Hindlimb muscle (tissue), 1 donor: ENCODE measurements at places on chromosomes 16 and 17. TPM values are rescaled to one million over a fixed set of nuclear protein-coding genes. Genes with fewer than 3 reads are reported as not detected.

GRCh38 chr16:25523183-25523582 is 168.6 kb upstream of the HS3ST4 start:
- no peak for DNase-seq

DNA sequence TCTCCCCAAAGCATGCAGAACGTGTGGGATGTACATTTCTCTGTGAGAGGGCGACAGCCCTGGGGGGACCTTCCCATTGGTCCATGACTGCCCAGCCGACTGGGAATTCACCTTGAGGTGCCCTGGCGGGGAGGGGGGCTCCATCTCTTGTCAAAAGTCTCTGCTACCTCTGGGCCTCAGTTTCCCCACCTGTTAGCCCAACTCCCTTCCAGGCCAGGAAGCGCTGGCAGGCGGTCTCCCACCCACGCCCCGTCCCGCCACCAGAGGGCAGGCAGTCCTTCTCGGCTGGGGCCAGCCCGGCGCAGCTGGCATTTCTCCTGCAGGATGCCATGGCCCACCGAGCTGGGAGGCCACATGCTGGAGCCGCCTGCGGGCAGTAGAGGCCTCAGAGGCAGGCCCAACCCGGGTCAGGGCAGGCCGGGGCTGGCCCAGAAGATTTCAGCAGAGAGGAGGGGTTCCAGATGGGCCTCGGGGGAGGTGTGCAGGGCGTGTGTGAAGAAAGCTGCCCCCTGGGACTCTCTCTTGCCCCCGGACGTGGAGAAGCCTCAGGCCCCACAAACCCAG is 16.6 kb downstream of the CD7 start:
- peak; percentile 41 for DNase-seq

DNA sequence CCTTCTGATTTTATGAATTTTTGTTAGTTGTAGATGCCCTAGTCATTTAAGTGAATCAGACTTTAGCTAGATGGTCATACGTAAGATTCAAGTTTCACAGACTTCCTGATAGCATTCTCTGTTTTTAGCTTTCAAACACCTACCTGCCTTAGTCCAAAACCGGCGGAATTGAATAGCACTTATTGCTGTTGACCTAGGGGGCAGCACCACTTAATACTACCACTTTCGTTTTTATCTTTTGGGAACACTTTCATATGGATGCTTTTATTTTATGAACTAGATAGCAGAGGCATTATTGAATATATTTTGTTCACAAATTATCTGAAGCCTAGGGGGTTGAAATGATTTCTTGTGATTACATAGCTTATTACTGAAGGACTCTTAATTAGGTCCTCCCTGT is 31.5 kb downstream of the TADA2A start:
- DNase-seq: no peak

DNA sequence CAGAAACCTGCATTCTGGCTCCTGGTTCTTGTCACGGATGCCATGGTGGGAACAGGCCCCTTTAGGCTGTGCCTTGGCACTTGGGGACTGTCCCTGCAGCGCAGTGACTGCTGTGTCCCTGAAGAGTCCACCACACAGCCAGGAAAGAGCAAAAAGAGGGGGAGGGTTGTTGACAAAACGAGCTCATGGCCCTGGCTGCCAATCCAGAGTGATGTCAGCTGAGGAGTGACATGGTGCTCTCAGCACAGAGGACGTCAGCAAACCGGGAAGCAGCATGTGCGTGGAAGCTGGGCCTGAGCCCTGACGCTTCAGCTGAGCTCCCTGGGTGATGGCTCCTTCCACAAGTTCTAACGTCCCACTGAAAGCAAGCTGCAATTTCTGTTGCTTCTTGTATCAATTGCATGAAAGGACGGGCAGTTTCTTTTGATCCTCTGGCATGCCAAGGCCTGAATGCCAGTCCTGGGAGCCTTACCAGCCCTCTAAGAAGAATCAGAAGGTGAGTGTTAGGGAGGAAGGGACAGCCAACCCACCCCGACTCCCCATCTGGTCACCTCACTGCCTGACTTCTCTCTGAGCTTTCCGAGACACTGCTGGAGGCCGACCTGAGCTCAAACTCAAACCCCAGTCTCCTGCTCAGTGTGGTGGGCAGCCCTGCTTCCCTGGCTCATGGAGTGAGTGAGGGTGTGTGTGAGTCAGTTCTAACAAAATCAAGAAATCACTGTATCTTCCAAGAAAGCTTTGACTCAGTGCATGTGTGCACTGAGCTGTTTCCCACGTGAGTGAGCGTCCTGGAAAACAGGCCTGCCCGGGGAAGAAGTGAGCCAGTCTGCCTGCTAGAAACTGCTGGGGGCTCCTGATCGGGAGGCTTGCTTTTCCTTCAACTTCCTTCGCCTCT is 14.7 kb upstream of the WNT3 start:
- DNase-seq: no peak

DNA sequence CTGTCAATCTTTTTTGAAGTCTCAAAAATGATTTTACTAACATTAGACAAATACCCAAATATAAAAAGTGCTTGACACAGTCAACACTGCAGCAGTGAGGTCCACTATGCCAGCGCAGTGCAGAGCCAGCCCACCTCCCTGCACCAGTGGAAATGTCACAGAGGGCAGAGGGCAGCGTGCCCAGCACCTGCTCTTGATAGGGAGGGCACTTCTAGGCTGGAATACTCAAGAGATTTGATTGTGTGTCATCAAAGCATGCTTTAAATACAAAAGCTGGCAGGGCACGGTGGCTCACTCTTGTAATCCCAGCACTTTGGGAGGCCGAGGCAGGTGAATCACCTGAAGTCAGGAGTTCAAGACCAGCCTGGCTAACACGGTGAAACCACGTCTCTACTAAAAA is 136.0 kb downstream of the ANKRD11 start:
- DNase-seq: no peak

GRCh38 chr17:78227455-78227916 is 3.9 kb upstream of the TMEM235 start:
- no peak for DNase-seq

The TEKT5 gene
- polyA plus RNA-seq: not detected

The C16orf92 gene
- polyA plus RNA-seq: not detected

The TMEM256 gene
- 52.9 TPM for polyA plus RNA-seq

The NPW gene
- polyA plus RNA-seq: 0.72 TPM

The HSF4 gene
- polyA plus RNA-seq: 5.3 TPM

The TAF15 gene
- 113 TPM for polyA plus RNA-seq
